Islet precursor cell (in vitro differentiated cells): ENCODE measurements at places on chromosomes 2 and 18.

- DNase-seq = no peak
Observed at GRCh38 chr2:68695971-68696370, 38.6 kb upstream of the ARHGAP25 start.

DNA sequence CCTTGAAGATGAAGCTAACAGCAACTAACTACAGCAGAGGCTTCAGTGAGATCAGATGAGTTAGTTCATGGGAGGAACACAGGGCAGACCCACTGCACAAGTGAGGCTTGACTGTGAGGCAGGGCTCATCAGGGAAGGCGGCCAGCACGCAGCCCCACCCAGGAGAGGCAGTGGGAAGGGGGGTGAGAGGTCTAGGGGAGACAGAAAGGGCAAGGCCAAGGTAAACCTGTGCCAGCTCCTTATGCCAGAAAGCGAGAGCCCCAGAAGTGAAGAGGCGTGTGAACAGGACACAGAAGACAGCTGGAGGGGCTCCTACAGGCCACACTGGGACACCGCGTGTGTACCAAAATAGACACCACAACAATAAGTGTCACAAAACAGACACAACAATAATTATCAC, 48.6 kb downstream of the ANO7 start:
- DNase-seq = no peak

- DNase-seq = no peak
Observed at GRCh38 chr2:70663411-70663810, 104.6 kb downstream of the ADD2 start.

GRCh38 chr2:162241571-162241970, 1.7 kb downstream of the FAP start:
- no peak for DNase-seq

DNA sequence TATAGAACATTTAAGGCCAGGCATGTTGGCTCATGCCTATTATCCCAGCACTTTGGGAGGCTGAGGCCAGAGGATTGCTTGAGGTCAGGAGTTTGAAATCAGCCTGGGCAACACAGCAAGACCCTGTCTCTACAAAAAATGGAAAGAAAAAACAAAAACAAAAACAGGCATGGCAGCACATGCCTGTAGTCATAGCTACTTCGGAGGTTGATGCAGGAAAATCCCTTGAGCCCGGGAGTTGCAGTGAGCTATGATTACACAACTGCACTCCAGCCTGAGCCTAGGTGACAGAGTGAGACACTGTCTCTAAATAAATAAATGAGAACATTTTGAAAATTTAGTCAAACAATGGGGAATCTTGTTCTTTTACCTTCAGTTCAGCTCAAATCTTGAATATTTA, 12.1 kb upstream of the YES1 start:
- DNase-seq = no peak
